ENCODE measurements at places on chromosomes 6 and 20. TPM values are rescaled to one million over a fixed set of nuclear protein-coding genes. Genes with fewer than 3 reads are reported as not detected.

GRCh38 chr20:59451641-59452040 is 151.2 kb downstream of the EDN3 start:
- DNase-seq = no peak

- DNase-seq = peak; percentile 54
These were observed 40.7 kb downstream of the MAP3K5 start for GRCh38 chr6:136751522-136751956.

DNA sequence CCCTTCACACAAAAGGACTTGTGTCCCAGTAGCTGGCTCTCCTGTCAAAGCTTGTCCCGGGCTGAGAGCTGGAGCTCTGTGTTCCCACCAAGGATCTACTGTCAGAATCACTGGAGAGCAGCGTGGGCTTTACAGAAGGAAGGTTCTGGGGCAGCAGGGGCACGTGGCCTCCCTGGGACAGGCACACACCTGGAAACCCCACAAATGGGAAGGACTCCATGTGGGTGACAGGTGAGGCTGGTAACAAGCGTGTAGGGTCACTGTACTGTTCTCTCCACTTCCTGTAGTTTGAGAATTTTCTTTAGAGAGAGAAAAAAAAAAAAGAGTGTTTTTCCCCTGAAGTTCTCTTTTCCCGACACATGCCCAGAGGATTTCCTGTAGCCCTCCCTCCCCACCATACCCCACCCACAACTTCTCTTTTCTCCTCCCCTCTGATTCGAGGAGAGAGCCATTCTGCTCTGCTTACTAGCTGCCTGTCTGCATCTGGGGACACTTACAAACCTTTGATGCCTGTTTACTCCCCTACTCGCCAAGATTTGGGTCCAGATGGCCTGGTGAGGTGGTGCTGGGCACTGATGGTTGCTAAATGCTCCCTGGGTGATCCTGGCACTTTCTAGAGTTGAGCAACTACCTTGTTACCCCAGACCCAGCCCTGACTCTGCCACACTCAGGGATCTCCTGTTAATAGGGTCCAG is 84.1 kb upstream of the SIRPA start:
- peak; percentile 42 for DNase-seq

- DNase-seq = no peak
These were observed 19.8 kb upstream of the SIM1 start for GRCh38 chr6:100484474-100484873.

- peak; percentile 6 for DNase-seq
These were observed 202.6 kb upstream of the HEY2 start for GRCh38 chr6:125546841-125547251.

The PRL gene
- not detected for total RNA-seq

All from fibroblast of the aortic adventitia (primary cell).